ENCODE measurements at places on chromosomes 1 and 21.

DNA sequence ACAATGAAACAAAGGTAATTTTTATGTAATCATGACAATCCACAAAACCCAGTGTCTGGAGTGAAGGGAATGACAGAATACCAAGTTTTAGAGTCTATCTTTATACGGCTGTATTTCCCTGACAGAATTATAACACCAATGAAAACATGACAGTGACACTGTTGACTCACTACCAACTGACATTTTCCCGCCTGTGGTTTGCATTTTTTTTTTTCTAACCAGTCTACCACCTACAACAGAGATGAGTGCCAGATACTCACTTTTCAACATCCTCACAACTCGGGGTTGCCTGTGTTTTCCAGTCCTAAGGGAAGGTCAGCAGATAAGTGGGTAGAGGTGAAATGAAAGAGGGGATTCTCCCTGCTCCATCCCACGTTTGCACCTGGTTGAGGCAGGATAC, 118.9 kb downstream of the KCNJ6 start:
- DNase-seq, result no peak

DNA sequence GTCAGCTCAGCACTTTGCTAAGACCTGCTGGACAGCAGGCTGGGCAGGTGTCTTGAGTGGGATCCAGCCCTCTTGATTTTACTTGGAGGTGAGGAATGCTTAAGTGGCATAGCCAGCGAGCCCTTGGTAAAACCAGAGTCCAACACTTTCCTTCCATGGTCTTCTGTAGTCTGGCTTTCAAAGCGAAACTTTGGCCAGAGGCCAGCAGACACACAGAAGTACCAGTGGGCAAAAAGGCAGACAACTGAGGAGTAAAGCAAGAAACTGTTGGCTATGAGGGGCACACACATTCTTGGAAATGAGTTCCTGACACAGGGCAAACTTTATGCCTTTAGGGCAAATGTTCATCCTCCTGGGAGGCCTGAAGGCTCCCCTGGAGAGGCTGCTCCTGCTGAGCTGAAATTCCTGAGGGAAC, 281.0 kb upstream of the POU3F1 start:
- no peak for DNase-seq

DNA sequence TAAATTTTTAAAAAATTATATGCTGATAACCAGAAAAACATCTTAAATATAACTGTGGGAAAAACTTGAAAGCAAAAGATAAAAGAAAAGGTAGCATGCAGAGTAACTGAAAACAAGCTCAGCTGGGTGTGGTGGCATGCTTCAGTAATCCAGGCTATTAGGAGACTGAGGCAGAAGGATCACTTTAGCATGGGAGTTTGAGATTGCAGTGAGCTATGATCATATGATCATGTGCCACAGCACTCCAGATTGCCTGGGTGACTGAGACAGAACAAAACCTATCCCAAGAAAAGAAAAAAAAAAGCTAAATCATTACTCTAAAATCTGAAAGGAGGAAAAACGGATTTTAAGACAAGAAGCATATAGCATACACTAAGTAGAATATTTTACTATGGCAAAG, 1624.0 kb downstream of the AMY1C start:
- DNase-seq, result no peak

- no peak for DNase-seq
These were observed 96.5 kb downstream of the KCNN3 start for GRCh38 chr1:154773551-154773950.

GRCh38 chr1:173423291-173423690, 53.8 kb upstream of the PRDX6 start:
- no peak for DNase-seq

GRCh38 chr1:236239092-236239585, 42.6 kb downstream of the ERO1B start:
- DNase-seq, result no peak

DNA sequence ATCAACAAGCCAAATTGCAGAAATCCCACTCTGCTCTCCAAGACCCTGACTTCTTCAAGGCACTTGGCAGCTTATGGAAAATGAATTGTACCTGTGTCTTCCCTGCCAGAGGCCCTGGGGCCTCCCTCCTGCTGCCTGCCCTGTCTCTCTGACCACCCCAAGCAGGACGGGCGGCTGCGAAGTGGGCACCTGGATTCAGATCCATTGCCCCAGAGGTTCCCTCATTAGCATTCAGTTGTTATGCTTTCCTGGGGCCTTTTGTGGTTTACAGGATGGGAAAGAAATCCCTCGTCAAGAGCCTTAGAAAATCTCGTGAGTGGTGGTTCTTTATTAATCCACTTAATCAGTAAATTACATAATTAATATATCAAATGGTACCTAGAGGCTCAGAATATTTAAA, 179.3 kb downstream of the TNR start:
- no peak for DNase-seq

- no peak for DNase-seq
These were observed 112.2 kb downstream of the LRRC7 start for GRCh38 chr1:69679965-69680364.

GRCh38 chr1:3702990-3703728, 49.1 kb upstream of the CCDC27 start:
- DNase-seq, result no peak

DNA sequence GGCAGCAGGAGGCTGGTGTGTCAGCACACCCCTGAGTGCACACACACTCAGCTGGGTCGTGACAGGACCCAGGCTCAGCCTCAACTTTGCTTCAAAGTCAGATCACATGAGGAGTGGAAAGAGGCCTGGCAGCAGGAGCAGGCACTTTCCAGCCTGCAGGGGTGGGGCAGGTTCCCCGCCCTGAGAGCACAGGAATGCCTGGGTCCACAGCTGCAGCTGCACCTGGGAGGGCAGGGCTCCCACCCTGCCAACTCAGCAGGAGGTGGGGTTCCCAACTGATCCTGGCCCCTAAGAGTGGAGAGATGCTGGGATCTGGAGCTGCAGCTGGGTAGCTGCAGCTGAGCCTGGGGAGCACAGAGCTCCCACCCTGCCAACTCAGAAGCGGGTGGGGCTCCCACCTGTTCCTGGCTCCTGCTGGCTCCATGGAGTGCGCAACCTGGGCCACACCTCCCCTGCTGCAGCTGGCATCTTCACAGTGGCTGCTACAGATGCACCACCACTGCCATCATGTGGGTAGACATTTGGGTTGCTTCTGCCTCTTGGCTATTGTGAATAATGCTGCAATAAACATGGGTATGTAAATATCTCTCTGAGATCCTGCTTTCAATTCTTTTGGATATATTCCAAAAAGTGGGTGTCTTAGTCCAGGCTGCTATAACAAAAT, 415.4 kb downstream of the TTLL7 start:
- peak; percentile 6 for DNase-seq

GRCh38 chr21:30337276-30337744, at the start of gene KRTAP27-1:
TSS of gene KRTAP27-1 (minus strand) at chr21:30337694. CDS start at chr21:30337668, 26 bp downstream.
- DNase-seq, result no peak

GRCh38 chr1:199242147-199242546, 603.3 kb downstream of the PTPRC start:
- DNase-seq, result no peak

DNA sequence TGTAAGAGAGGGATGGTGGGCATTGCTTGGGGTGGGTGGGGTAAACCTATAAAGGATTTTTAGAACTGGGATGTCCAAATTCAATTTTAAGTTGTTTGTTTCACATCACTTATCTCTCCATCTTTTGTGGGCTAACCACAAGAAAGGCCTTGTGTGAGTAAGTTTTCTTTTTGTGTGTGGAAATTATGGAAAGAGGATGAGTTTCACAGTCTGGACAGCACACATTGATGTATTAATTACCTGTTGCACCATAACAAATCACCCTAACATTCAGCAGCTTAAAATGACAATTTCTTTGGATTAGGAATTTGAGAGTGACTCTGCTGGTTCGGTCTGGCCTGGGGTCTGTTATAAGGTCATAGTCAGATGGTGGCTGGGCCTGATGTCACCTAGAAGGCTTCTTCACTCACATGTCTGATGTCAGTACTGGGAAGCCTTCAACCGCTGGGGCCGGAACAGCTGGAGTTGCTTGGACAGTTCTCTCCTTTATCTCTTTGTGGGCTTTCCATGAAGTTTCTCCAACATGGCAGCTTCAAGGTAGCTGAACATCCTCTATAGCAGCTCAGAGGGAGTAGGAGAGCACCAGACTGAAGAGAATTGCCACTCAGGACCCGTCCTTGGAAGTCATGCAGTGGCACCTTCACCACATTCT, 2.0 kb upstream of the COL9A2 start:
- DNase-seq, result no peak

GRCh38 chr1:211035821-211036380, 98.0 kb downstream of the KCNH1 start:
- no peak for DNase-seq

DNA sequence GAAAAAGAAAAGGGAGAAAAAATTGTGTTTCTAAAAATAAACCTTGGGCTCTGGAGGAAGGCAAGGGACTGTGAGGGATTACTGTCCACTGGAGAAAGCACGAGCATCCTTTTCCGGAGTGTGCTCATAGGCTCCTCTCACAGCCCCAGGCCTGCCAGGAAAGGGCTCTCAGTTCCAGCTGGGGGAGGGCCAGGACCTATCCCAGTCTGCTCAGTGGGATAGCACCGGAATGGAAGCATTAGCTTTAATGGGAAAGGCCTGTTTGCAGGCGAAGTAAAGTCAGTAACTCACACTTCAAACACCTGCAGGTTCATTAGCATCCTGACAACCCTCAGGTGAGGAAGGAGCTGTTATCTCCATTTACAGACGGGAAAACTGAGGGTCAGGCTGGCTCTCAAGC, 113.9 kb upstream of the USP24 start:
- no peak for DNase-seq

DNA sequence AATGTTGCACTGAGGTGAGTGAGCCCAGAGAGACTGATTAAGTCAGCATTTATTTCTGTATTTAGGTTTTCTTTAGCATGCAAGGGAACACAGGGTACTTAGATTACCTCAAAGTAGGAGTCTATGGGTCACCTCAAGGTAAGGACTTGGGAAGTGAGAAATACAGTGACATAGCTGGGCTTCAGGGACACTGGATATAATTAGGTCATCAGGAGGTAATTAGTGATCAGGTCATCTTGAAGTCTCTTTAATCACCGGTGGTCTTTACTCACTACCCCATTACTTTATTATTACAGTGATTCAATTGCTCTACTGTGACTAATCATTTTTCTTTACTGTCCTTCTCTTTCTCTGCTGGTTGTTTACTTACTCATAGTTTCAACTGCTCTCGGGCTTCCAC, 59.9 kb upstream of the KCNK1 start:
- DNase-seq, result no peak

DNA sequence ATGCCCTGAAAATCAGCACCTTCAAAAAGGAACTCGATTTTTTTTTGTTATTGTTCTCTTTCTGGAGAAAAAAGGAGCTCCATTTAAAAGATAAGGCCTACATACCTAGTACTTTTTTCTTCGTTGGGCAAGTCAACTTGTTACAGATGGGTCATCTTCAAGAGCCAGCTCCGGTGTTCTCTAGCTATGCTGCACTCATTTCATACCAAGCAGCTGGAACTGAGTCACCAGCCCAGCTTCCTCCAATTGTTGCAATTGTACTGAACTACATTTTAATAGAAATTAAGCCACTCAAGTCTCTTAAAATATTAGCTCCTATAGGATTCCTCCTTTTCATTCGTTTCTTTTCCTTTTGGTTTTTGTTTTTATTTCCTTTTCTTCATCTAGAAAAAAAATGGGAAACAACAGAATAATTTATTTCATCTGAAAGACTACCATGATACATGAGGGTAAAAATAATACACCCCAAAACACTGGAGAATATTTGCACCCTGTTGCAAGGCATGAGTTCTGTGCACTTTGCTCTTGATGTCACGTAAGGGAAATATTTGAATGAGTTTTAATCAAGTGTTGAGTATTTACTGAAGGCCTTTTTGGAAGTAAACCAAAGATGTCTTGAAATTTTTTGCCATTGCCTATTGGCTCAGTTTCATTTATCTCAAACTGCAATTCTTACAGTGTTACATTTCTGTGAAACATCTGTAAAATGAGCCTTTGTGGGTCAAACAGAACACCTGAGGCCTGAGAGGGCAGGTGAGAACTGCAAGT, 60.5 kb downstream of the CLIC4 start:
- DNase-seq, result no peak

DNA sequence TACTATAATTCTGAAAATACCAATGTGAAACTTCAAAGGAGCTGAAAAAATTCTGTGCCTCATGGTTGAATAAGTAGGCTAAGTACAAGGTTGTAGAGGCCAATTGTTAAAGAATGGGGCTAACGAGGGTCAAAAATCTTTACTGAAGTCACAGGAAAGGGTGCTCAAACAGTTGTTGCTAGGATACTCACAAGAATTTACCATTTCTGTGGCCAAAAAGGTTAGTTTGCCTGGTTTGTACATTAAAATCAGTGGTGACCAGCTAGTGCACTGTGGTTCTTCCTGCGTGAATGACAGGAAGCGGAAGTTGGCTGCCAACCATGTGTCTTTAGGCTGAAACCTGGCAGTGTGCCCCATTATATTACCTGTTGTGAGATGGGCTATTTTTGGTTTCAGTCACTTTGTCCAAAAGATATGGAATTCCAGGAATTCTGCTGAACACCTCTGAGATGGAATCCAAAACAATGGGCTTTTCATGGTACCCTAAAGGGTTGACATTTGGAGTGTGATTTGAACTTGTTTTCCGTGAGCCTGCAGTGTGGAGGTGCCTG, 13.5 kb downstream of the MAP3K21 start:
- no peak for DNase-seq

GRCh38 chr1:178849918-178850317, 21.0 kb downstream of the ANGPTL1 start:
- no peak for DNase-seq

DNA sequence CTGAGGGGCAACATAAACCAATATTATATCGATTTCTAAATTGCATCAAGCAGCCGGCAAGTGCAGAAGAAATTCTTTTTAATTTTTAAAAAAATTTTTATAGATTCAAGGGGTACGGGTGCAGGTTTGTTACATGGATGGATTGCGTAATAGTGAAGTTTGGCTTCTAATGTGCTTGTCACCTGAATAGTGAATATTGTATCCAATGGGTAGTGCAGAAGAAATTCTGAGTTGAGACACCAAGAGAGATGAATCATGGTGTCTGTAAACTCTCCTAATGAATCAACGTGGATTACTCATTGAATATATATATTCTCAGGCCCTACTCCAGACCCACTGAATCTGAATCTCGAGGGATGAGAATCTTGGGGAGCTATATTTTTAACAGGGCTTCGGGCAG, 253.7 kb upstream of the FOXD3 start:
- DNase-seq, result no peak

- DNase-seq, result no peak
These were observed 148.9 kb upstream of the VANGL1 start for GRCh38 chr1:115492880-115493279.

DNA sequence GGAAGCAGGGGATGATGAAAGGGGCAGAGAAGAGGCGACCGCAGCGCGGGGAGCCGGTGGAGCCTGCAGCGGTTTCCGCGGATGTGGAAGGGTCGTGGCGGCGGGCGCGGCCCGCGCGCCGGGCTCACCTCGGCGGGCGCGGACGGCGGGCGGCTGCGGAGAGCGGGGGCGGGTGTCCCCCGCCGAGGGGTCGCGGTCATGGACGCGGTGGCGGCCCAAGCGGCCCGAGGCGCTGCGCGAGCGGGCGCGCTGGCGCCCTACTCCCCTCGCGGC, 572 bp downstream of the LPGAT1 start:
- DNase-seq, result no peak

All from stimulated activated CD4-positive, alpha-beta T cell treated with anti-CD3 and anti-CD28 coated beads, Interleukin-2, amount 100 ng/mL, for 4 hours (primary cell).